ENCODE measurements at places on chromosomes 16 and 17. TPM values are rescaled to one million over a fixed set of nuclear protein-coding genes. Genes with fewer than 3 reads are reported as not detected.

DNA sequence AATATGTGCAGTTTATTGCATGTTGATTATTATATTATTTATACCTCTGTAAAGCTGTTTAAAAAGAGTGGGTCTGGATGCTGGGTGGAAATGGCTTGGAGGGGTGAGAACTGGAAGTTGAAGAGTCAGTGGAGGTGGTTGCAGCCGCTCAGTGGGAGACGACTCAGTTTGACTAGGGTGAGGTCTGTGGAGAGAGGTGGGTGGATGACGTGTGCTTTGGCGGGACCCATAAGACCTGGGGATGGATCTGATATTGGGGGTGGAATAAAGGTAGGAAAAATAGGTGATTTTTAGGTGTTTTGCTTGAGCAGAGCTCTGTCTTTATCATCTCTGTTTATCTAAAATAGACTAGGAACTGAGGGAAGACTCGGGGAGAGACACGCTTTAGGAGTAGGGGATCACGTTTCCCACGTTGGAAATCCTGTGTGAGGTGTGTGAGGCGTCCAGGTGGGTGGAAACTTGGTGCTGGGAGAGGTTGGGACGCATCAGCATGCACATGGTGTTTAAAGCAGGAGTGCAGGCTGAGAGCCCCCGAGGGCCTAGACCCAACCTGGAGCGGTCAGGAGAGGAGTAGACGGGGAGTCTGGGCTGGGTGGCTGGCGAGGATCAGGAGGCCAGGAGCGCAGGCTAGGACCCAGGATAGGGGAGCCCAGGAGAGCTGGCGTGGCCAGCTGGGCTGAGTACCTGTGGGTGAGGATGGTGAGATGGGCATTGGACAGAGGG lies 17.2 kb downstream of the NT5M start:
- no peak for DNase-seq

- DNase-seq, result no peak
Measured at GRCh38 chr16:14284371-14284770, 213.3 kb downstream of the MRTFB start.

DNA sequence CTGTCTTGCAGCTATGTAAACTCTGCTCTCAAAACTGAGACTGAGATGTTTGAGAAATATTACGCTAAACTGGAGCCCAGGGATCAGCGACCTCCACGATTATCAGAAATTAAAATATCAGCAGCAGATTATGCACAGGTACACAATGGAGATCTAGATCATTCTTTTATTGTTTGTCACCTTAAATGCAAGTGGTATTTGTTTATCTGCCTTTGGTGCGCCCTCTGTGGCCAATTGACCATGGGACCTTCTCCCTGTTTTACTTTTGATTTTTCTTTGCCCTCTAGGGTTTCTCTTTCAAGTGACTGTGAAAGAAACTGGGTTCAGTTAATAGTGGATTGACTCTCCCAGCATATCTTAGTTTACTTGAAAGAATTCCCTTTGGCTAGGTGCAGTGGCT lies 42.1 kb downstream of the PRSS54 start:
- no peak for DNase-seq

GRCh38 chr17:78806451-78806850 lies 24.4 kb upstream of the CYTH1 start:
- DNase-seq, result no peak

DNA sequence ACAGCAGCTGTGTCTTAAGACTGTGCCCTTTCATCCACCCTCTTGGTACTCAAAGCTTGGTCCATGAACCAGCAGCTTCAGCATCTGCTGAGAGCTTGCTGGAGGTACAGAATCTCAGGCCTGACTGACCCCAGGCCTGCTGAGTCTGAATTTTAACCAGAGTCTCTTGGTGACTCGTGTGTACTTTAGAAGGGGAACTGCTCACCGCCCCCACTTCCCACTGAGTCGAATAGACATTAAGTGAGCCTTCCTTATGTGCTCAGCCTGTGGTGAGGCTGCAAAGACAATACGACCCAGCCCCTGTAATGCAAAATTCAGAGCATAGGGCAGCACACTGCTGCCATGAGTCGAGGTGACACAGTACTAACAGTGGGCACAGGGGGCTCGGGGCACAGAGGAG lies 662.8 kb downstream of the WWOX start:
- DNase-seq, result no peak

- no peak for DNase-seq
Measured at GRCh38 chr16:69179328-69180010, 7.5 kb upstream of the SNTB2 start.

GRCh38 chr16:87680272-87680644 lies 78.0 kb downstream of the JPH3 start:
- DNase-seq, result no peak

DNA sequence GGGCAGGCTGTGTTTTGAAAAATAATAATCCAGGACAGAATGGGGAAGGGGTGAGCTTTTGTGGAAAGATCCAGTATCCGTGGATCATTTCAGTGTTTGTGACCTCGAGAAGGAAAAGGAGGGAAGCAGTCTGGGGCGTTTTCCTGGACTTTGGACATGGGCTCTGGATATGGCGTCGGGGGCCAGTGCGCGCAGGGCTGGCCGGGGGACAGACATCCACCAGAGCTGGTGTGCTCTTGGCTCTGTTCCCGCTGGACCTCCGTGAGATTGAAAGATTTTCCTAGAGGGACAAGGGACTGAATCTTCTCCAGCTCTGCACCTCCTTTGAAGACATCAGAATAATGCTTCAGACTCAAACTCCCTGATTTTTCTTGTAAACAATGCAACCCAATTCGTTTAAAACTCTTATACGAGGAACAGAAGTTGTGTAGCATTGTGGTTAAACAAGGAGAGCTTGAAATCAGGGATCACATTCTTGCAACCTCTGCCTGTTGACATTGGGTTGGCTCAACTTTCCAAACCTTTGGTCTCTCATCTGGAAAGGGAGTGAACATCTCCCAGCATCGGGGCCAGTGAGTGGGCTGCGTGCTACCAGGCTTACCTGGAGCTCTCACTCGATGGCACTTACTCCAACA lies 75.9 kb downstream of the C16orf95 start:
- DNase-seq, result no peak

GRCh38 chr16:79752396-79752795 lies 151.9 kb upstream of the MAF start:
- no peak for DNase-seq

- DNase-seq, result no peak
Measured at GRCh38 chr17:15453246-15453645, 14.2 kb downstream of the CDRT4 start.

DNA sequence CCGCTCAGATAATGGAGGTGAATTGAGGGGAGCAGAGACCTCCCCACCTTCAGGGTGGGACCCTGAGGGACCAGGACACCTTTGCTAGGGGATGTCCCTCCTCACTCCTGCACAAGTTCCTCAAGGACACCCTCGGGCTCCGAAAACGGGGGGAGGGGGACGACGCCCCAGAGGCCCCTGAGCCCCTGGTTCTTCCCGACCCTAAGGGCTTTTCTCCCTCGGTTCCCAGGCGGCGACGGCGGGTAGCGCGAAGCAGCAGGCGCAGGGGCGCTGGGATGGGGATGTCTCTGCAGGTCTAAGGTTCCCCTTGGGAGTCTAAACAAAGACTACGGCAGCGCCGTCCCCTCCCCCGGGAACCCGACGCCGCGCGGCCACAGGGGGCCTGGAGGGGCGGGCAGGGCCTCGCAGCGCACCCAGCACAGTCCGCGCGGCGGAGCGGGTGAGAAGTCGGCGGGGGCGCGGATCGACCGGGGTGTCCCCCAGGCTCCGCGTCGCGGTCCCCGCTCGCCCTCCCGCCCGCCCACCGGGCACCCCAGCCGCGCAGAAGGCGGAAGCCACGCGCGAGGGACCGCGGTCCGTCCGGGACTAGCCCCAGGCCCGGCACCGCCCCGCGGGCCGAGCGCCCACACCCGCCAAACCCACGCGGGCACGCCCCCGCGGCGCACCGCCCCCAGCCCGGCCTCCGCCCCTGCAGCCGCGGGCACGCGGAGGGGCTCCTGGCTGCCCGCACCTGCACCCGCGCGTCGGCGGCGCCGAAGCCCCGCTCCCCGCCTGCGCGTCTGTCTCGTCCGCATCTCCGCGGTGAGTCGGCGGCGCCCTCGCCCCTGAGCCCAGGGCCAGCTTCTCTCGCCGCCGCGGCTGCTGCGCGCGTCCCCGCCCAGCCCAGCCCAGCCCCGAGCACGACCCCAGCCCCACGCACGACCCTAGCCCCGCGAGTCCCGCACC lies 36.7 kb upstream of the NDRG4 start:
- DNase-seq, result no peak

- DNase-seq, result no peak
Measured at GRCh38 chr17:82118815-82119380, 20.9 kb upstream of the FASN start.

DNA sequence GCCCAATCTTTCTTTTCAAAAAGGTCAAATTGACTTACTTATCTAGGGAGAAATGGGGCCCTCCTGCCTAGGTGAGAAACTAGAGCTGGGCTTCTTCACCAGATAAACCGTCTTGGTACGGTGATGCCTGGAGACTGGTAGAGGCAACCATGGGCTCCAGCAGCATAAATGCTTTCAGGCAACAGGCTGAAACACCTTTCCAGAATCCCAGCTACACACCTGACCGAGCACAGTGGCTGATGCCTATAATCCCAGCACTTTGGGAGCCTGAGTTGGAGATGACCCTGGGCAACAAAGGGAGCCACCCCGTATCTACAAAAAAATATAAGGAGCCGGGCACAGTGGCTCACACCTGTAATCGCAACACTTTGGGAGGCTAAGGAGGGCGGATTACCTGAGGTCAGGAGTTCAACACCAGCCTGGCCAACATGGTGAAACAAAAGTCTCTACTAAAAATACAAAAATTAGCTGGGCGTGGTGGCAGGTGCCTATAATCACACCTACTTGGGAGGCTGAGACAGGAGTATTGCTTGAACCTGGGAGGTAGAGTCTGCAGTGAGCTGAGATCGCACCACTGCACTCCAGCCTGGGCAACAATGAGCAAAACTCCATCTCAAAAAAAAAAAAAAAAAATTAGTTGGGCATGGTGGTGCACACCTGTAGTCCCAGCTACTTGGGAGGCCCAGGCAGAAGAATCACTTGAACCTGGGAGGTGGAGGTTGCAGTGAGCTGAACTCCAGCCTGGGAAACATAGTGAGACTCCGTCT lies 8.0 kb downstream of the TRAF4 start:
- no peak for DNase-seq

DNA sequence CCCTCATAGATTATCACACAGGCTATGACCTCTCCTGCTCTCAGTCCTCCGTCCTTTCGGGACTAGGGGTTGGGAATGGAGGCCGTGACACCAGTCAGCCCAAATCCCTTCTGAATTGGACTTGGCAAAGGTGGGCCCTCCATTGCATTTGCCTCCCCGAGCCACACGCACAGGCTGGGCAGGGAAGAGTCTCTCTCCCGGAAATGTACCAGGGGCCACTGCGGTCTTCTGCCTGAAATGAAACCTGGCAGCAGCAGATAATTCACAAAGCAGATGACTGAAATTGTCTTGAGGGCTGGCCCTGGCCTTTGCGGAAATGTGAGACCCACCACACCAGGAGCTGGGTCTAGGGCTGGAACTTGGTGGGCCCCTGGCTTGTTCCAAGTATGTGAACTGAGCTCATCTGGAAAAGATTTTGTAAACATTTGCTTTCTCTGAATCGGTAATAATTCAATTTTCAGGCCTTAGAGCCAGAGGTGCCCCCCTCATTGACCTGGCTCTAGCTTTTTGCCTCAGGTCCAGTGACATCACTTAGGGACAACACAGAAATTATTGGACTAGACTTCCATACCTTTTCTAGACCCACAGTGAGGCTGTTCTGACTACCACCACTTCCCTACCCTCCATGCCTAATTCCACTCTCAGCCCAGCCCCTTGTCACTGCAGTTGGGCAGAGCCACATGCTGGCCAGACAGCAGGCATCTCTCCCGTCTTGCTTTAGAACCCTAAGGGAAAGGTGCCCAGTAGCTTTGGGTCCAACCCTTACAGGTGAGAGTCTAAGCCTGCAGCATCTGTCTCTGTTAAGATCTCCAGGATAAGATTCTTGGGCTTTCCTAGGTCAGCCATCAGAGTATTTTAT lies 75.2 kb downstream of the CCDC182 start:
- DNase-seq, result no peak

GRCh38 chr16:2816751-2817339 lies at the start of gene PRSS21:
PRSS21 (plus strand) TSS chr16:2817237; CDS start chr16:2817269, 32 bp downstream.
- no peak for DNase-seq

DNA sequence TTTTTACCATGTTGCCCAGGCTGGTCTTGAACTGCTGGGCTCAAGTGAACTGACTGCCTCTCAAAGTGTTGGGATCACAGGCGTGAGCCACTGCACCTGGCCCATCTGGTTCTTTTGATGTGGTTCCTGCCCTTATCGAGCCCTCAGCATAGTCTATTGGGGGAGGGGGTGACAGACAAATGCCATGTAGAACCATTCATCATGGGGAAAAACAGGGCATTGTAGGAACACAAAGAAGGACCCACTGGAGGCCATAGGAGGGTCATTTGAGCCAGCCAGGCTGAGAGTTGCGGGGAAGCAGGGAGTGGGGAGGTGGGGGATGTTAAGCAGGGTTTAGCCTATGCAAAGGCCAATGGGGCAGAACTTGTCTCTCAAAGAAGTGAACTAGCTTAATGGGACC lies 11.9 kb downstream of the SEC14L5 start:
- DNase-seq, result no peak

DNA sequence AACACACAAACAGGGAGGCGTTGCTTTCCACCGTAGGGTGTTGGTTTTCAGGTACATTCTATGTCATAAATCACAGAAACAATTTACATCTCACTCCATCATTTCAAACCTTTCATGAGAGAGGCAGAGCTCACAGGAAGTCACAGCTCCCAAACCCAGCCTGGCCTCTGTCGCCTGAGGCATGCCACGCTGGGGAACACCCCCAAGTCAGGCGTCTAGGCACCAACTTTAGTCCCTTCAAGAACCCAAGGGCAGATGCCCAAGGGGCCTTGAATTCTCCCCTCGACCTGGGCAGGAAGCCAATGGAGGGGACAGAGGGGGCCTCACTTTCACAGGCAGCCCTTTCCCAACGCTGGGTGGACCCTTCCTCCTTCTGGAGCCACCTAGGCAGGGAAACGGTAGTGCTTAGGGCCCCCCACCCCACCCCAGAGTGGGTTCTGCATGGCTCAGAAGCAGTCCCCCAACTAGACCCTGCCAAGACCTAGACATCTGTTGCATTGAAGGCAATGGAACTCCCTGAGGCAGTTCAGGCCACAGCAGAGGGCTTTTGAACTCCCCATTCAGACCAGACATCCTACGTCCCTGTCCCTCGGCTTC lies 10.6 kb downstream of the TBX4 start:
- no peak for DNase-seq

DNA sequence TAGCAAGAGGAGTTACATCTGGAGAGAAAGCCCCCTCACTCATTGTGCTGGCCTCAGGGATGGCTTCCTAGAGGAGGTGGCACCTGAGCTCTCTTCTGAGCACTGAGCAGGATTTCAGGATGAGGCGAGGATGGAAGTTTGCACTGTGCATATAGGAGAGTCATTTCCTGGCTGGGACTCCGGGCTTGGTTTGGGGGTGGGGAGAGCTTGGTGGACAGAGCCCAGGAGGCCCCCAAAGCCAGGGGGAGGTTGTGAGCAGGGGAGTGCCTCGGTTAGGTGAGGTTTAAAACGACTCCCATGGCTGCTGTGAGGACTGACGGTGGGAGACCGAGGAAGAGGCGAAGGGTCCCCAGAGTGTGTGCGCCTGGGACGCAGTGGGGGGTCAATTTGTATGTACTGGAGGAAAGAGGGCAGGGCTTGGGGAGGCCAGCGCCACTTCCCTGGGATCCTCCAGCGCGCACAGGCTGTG lies 1.2 kb downstream of the CAMKK1 start:
- no peak for DNase-seq

Gene HSD11B2
- 0.77 TPM for total RNA-seq

Gene TEX19
- total RNA-seq, result 0.21 TPM

Gene GJD3
- total RNA-seq, result 0.33 TPM

Gene LCMT1
- total RNA-seq, result 44.2 TPM

Gene ABCC12
- total RNA-seq, result not detected

Gene NEURL4
- total RNA-seq, result 58.9 TPM

Gene CDH5
- total RNA-seq, result 0.18 TPM

Gene SEZ6
- total RNA-seq, result not detected

Gene CEP295NL
- 0.87 TPM for total RNA-seq

Gene SLC38A8
- not detected for total RNA-seq

All from Panc1 (cell line).